ENCODE measurements at places on chromosomes 3 and 15.

DNA sequence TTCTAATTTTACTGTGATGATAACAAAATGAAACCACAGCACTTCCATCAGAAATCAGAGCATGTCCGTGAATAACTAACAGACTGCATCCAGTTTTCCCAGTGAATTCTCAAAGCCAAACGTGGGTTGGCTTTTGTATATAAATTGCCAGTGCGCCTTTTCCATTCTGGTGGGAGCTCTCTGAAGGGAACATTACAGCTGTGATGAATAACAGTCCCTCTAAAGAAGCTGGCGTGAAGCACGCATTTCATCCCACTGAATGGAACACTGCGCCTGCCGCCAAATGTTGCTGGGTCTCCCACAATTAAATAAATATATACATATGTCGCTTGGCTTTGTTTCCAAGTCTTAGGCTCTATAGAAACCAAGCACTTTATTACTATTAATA, 113.0 kb upstream of the PFN2 start:
- no peak for DNase-seq

GRCh38 chr15:51738553-51738952, 1.1 kb upstream of the LYSMD2 start:
- no peak for DNase-seq

- DNase-seq, result no peak
Measured at GRCh38 chr3:99031778-99032177, 130.3 kb upstream of the DCBLD2 start.

DNA sequence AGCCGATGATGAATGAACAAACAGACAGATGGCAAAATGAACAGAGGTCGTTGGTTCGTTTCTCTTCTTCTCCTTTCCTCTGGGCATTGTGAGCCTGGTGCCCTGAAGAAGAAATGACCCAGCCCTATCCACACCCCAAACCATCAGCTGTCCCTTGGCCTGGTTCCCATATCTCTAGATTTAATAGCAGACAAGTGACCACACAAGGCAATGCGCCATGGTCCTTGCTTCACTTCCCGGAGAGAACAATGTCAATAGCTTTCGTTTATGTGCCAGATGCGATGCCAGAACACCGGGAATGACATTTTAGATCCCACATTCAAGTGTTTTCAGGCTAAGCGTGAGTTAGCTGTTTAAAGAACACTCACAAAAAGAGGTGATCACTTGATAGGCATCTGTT, 17.7 kb downstream of the POC1A start:
- DNase-seq, result no peak

- DNase-seq, result no peak
Measured at GRCh38 chr3:67691207-67691606, 36.8 kb upstream of the SUCLG2 start.

DNA sequence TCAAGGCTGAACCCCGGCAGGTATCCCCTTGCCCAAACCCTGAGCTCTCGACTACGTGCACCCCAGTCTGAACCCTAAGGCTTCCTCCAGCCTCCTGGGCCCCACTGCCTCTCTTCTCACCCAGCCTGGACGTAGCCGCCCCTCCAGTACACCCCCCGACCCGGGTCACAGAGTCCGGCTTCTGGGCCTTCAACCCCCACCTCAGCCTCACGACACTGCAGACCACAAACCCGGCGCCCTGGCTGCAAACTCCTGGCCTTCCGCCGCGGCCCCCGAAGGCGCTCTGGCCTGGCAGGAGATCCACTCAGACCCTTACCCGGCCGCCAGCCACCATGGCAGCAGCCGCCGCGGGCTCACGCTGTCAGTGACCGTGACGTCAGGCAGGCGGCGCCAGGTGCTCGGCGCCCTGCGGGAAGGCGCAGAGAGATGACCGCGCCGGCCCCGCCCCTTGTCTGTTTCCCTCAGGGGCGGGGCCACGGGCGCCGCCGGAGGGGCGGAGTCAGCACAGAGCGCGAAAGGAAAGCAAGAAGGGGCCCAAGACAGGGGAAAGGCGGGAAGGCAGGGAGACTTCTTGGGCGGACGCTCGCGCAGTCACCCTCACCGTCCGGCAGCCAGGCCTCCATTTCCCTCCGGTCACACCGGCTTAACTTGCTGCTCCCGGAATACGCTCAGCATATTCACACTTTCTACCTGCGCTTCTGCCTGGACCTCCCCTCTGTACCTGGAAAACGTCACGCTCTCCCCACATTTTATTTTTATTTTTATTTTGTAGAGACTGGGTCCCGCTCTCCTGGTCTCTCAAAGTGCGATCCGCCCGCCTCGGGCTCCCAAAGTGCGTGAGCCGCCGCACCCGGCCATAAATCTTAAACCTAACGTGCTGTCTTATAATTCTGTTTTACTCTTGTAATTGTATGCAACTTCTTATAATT, at the start of gene RMDN3:
RMDN3 (minus strand) TSS at position 372 of the 929 bp plus-strand sequence. CDS start 471 bp downstream, outside the sequence.
- DNase-seq, result peak; percentile 94

- DNase-seq, result no peak
Measured at GRCh38 chr3:29853841-29854397, 573.0 kb downstream of the RBMS3 start.

GRCh38 chr15:70029297-70029701, 68.4 kb downstream of the TLE3 start:
- DNase-seq, result peak; percentile 10

DNA sequence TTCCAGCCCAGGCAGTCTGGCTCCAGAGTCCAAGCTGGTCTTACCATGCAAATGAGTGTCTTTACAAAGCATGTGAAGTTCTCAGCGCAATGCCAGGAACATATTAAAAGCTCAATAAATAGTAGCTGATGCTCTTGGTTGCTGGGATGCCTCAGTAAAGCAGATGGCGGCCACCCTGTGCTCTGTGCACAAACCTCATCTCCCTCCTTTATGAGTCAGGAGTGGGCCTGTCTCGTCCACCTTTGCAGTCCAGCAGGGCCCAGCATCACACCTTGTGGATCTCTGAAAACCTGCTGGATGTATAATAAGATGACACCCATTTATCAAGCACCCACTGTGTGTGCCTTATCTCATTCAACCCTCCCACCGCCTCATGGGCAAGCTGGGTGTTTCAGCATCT, 42.7 kb downstream of the FAM174B start:
- DNase-seq, result no peak

GRCh38 chr15:36428102-36428845, 151.2 kb upstream of the CDIN1 start:
- no peak for DNase-seq

DNA sequence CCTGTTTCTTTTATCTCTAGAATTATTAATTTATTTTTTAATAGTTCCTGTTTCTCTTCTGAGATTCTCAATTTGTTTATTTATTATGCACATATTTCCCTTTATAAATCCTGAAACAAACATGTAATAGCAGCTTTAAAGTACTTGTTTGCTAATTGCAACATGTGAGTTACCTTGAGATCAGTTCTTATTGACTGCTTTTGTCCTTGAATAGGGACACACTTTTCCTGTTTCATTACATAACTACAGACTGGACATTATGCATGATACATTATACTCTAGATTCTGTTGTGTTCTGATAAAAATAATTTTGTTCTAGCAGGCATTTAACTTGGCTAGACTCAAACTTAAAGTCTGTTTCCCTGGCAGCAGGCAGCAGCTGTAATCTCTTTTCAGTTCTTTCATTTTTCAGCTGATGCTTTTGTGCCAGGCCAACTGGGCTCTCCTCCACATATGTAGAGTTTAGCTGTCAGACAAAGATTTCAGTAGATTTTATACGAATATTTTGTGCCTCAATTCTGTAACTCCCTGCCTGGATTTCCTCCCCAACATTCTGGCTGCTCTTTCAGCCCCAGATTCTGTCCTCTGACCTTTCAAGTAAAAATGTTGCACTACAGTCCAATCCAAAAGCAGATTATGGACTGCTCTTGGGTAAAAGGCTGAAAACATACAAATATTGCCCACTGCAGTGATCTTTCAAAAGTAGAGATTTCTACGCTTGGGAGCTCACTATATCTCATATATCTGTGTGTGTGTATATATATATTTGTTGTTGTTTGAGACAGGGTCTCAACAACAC, 41.9 kb downstream of the PCOLCE2 start:
- DNase-seq, result no peak

- DNase-seq, result no peak
Measured at GRCh38 chr15:25778161-25778560, 85.0 kb downstream of the ATP10A start.

- DNase-seq, result no peak
Measured at GRCh38 chr3:62131620-62132019, 241.7 kb downstream of the FEZF2 start.

DNA sequence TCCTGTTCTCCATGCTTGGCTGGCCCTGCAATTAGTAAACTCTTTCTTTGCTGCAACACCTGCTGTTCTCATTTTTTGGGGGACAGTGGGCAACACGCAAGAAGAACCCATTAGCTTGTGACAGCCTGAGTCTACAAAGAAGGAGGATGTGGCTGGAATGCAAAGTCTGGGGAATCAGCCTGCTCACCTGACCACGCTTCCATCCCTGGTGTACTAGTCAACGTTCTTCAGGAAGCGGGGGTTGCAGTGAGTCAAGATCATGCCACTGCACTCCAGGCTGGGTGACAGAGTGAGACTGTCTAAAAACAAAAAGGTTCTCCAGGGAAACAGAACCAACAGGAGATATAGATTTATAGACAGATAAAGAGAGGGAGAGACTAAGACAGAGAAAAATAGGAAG, 27.7 kb upstream of the KBTBD12 start:
- no peak for DNase-seq

GRCh38 chr3:12192173-12192572, 33.5 kb upstream of the TIMP4 start:
- no peak for DNase-seq

GRCh38 chr15:65738649-65739048, 53.4 kb downstream of the DENND4A start:
- DNase-seq, result no peak

- DNase-seq, result no peak
Measured at GRCh38 chr3:129985113-129985512, 10.6 kb downstream of the TRH start.

GRCh38 chr15:37103475-37104423, 3.4 kb upstream of the MEIS2 start:
- no peak for DNase-seq

DNA sequence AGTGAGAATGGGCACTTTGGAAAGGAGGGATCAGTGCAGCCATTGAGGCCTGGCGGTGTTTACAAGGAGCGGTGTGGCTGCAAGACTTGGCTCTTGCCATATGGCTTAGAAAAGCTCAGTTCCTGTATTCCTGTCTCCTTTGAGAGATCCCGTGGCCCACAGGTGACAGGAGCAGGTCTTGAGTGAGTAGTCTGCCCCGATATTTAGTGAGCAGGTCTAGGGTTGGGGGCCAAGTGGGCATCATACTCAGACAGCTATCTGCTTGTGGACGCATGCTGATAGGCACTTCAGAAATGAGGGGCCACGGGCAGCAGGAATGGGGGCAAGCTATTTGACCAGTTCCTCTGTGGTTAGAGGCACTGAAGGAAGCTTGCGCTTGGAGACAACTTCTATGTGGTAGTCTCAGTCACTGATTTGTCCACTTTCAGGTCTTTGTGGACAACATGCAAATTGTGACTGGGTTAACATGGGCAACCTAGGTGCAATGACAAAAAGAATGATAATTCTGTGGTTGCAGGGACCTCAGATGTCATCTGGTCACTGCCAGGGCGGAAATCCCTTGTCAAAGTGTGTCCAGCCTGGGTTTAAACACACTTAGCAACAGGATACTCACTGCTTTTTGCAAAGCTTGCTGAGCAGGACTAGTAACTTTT, 1.1 kb downstream of the TMED3 start:
- no peak for DNase-seq

GRCh38 chr3:164641071-164641470, 437.2 kb downstream of the SI start:
- DNase-seq, result no peak

DNA sequence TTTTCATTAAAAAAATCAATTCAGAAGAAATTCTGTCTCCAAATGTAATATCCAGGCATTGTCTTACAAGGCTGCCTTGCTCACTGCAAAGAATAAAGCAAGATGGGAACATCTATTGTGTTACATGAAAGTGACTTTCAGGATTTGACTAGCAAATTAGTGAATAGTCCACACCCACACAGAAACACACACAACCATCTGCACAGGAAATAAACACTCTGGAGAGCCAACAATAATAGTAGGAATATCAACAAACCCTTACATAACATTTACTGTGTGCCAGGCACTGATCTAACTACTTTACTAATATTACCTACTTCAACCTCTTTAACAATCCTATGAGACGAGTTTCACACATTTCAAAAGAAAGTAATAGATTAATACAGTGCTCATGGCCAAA, 28.9 kb upstream of the ZNF385D start:
- DNase-seq, result no peak

DNA sequence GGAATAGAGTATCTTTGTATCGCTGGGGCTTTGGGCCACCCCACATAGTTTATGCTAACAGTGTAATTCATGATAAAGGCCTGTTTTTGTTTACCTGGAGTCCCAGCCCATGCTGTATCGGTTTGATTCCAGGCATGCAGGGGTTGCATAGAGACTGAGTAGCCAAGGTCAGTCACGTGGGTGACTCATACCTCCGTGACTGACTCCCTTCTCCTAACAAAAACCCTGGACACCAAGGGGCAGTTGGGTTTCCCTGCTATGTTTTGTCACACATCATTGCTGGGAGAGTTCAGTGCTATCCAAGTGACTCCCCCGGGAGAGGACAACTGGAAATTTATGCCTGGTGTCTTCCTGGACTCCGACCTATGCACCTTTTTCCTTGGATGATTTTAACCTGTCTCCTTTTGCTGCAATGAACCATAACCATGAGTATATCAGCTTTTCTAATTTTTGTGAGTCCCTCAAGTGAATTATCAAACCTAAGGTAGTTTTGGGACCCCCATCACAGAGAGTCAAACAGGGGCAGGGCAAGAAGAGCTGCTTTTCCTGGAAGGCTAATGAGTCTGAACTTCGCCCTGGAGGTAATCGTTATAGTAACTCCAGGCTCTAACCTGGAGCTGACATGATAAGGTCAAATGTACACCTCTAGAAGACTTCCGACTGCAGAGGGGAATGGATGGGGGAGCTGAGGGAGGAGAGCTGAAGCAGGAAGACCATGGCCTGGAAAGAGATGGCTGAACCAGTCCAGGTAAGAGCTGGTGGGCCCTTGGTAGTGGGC, 57.0 kb downstream of the SRGAP3 start:
- DNase-seq, result no peak
